ENCODE measurements at places on chromosomes 4 and X.

DNA sequence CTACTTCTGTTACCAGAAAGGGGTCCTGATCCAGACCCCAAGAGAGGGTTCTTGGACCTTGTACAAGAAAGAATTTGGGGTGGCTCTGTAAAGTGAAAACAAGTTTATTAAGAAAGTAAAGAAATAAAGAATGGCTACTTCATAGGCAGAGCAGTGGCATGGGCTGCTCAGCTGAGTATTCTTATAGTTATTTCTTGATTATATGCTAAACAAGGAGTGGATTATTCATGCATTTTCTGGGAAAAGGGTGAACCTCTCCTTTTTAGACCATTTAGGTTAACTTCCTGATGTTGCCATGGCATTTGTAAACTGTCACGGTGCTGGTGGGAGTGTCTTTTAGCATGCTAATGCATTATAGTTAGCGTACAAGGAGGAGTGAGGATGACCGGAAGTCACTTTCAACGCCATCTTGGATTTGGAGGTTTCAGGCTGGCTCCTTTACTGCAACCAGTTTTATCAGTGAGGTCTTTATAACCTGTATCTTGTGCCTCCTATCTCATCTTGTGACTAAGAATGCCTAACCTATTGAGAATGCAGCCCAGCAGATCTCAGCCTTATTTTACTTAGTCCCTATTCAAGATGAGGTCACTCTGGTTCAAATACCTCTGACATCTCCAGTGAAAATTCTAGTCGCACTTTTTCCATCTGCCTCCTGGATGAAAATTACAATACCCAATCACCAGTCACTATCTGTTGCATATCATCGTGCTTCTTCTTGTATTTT lies 15.5 kb upstream of the TDO2 start:
- no peak for DNase-seq

- no peak for DNase-seq
These were observed 353.3 kb downstream of the ARHGAP24 start for GRCh38 chr4:85828027-85828890.

GRCh38 chrX:42443267-42443666 lies 334.7 kb downstream of the PPP1R2C start:
- DNase-seq, result no peak

DNA sequence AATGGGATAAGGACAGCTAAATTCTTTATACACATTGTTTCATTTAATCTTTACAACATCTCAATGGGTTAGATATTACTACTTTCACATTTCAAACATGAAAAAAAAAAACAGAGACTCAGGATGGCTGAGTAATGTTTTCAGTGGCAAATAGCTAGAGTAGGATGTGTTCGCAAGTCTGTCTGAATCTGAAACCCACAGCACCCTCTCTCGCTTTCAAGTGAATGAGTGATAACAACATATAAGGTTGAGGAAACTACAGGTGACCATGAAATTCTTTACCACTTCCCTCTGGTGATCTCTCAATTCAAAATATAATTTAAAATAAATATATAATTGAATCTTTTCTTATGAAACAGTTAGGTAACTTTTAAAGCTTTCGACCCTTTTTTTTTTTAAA lies 162.6 kb downstream of the PRR32 start:
- DNase-seq, result no peak

DNA sequence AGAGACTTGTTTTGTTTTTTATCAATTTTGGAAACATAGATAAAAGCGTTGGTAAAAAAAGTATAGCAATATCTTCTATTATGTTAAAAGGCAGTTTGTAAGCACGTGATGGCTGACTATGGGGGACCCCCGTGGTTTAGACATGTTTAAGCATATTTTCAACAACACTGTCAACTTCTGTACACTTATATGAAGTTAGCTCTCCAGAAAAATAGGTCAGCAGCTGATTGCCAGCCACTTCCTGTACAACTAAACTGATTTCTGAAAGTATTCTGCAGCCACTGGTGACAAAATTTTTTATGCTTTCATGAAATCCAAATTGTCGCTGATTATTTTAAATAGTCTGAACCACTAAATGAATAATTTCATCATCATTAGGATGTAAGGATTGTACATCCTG lies 45.2 kb downstream of the RBMX2 start:
- DNase-seq, result no peak

DNA sequence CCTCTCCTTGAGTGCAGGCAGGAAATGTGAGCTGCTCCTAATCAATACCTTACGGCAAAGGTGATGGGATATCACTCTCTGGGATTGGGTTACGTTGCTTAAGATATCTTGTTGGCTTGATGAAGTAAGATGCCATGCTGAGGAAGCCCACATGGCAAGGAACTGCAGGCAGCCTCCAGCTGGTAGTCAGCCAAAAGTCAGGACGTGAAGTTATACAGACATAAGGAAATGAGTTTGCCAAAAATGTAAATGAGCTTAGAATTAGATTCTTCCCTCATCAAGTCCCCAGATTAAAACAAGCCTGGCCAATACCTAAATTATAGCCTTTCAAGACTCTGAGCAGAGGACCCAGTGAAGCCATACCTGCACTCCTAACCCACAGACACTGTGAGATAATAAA lies 155.0 kb downstream of the QDPR start:
- no peak for DNase-seq

Measured in stimulated activated CD4-positive, alpha-beta T cell treated with anti-CD3 and anti-CD28 coated beads, Interleukin-4, amount 100 ng/mL, for 1 hour (primary cell).